SK-N-MC (cell line): ENCODE measurements at places on chromosomes 5 and 9.

- no peak for DNase-seq
These were observed 319.9 kb downstream of the RAB3C start for GRCh38 chr5:58902765-58903164.

GRCh38 chr5:1347571-1347970 is 2.7 kb upstream of the CLPTM1L start:
- no peak for DNase-seq

DNA sequence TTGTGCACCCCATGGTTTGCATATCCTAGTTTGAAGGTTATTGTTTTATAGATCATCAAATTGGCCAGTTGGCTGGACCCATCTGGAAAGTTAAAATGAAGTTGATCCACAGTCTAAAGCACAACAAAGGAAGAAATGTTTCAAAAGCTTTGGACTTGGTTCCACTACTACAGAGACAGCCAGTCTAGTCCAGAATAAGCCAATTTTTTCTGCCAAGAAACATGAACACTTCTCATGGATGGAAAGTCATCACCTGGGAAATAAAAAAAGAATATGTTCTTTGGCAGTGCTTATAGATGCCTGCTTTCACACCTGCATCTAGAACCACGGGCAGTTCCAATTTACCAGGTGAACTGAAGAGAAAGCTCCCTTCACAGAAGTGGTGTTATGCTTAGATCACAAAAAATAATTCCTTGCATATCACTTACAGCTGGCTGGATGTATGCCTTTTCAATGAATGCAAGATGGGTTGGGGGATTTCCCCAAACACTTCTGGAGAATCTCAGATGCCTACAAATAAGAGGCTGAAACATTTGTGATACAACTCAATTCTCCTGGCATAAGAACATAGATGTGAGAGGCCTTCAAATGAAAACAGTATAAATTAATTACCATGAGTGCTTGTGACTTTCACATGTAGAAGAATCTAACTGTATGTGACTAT is 26.9 kb downstream of the C9 start:
- no peak for DNase-seq

DNA sequence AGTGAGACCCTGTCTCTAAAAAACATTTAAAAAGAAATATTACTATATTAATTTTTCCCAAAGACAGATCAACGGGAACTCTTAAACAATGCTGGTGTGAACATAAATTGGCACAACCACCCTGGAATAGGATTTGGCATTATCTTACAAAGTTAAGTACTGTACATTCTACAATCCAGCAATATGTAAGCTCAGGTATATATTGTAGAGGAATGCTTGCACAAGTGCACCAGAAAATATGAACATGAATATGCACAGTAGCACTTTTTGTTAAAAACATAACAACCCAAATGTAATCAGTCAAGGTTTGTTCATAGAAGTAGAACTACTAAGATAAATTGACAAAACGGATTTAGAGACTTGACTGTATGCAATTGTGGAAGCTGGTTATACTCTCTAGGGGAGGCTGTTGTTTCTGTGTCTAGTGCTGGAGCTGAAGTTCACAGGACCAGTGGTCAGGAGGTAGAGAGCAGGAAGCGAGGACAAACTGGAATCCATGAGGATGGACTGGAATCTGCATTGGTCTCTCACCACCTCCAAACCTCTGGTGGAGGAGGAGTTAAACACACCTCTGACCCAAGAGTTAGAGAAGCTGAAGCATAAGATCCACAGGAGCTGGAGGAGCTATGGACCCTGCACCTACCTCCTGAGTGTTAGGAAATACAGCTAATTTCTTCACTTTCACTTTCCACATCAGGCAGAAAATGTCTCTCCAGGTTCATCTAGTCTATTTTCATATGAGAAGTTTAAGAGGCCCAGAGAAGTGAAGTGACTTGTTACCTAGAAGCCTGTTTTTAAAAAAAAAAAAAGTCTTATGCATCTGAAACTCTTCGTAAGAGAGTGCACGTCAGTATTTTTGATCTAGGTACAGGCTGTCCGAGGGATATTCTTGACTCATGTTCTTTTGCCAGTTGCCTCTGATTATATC is 20.3 kb upstream of the RIC1 start:
- no peak for DNase-seq

DNA sequence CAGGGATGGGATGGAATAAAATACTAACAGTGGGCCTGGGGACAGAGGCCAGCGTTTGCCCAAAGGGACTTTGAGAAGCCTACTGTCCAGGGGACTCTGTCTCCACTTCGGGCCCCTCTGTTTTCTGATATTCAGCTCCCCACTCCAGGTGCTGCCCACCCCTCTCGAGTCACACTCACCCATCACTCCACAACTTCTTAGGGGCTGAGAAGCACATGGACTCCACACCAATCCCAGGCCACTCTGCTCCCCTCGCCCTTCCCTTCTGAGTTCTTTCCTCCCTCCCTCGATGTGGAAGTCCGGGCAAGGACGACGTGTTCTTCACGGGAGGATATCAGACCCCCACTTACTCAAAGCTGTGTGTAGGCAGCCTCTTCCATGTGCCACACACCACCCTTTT is 124.5 kb downstream of the BARX1 start:
- DNase-seq = no peak

GRCh38 chr5:74075501-74076484 is 449.8 kb downstream of the ARHGEF28 start:
- DNase-seq = no peak

GRCh38 chr5:159660401-159660800 is 255.9 kb upstream of the ADRA1B start:
- DNase-seq = no peak

DNA sequence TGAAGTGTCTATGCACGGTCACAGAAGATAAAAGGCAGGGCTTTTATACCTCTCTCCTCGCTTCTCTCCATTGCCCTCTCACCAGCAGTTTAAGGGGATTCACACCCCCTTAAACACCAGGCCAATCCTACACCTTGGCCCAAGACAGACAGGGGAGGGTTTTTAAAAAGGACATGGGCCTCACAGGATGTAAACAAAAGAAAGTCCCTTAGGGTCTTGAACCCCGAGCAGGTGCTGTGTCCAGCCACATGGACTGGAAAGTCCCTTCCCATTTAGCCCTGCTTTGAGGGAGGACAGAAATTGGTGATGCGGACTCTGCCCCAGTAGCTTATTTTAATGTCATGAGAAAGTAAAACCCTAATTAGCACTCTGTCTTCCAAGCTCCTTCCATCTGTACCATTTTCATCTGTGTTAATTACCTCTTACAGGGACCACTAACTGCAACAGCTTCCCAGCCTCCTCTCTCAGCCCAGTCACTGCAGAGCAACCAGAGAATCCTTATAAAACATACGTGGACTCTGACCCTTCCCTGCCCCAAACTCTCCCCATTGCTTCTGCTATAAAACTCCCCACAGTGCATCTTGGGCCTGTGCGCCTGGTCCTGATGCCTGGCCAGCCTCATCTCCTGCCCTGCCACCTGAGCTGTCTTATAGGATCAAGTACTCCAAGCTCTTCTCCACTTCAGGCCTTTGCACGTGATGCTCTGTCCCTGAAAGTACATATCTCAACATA is 16.7 kb downstream of the WHRN start:
- DNase-seq = no peak

DNA sequence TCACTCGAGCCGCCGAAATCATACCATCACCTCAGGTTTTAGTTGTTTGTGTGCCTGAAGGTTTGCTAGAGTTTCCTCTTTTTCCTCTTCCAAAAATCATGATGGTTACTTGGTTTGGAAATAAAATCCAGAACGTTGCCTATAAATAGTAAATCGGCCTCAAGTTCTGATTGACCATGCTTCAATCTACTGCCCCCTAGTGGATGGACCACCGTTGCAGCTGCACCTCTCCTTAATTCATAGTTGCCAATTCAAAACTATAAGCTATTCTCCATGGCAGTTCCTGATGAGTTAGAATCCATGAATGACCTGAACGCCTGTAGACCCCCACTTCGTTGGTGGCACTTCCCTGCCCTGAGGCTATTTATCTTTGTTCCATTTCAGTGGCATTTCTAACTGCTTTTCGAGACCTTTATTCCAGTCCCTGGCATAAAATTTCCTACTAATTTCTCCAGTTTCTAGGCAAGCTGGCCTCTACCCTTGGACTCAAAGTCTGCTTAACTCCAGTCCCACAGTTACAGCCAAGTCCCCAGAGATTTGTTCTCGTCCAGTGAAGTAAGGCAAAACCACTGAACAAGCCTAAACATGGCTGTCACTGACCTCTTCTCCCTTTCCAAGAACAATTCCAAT is 422.6 kb downstream of the EFNA5 start:
- DNase-seq = peak; percentile 69
